Coronary artery (tissue), 2 donors: ENCODE measurements at places on chromosomes 5 and 9.

DNA sequence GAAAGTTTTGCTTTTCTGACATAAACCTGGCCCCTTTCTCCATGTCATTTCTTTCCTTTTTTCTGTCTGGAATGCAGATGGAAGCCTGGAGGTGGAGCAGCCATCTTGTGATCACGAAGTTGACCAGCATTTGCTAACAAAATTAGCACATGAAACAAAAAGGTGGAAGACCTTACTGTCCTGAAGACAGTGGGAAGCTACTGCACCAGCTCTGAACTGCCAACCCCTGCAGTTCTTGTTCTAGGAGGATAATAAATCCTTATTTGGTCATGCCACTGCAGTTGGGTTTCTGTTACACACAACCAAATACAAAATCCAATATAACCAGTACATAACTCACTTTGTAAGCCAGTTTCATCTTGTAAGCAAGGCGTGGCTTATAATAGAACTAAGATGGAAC is 249.4 kb upstream of the TBCA start:
- no peak for DNase-seq

- no peak for DNase-seq
Measured at GRCh38 chr5:17090839-17091238, 126.6 kb upstream of the BASP1 start.

DNA sequence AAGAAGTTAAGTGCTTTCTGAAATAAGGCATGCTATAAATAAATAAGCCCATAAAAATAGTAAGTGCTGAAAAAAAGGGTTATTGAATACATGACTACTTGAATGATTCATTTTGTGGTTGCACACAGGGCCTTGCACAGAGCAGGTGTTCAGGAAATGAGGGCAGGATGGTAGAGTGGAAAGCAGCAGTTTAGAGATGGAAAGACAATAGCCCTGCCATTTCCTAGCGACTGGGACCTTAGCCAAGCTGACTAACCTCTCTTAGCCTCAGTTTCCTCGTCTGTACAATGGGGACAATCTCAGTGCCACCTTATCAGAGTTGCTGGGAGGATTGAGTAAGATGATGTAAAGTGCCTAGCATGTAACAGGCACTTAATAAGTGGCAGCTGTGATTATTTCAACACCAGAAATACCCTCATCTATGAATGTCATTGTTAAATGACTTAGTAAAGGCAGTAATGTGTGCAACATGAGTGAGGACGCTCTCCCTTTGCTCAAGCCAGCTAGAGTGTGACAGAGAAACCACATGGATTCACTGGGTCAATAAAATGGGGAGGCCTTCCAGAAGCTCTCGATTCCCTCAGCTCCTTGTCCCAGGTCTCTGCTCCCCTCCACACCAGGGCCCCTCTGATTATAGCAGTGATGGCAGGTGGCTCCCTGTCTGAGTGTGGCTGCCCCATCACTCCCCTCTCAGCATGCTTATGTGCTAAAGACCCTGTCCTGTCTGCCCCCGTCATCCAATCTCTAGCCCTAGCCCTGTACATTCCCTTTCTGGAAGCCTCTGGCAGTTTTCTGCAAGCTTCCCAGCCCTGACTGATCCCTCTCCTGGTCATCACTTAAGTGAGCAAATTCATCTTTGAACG is 16.0 kb upstream of the PHF19 start:
- DNase-seq, result no peak

- DNase-seq, result no peak
Measured at GRCh38 chr9:71822935-71823334, 54.6 kb upstream of the CEMIP2 start.
